ENCODE measurements at places on chromosomes 2 and 18.

- no peak for DNase-seq
Observed at GRCh38 chr2:85110991-85111560, 22.1 kb upstream of the TCF7L1 start.

DNA sequence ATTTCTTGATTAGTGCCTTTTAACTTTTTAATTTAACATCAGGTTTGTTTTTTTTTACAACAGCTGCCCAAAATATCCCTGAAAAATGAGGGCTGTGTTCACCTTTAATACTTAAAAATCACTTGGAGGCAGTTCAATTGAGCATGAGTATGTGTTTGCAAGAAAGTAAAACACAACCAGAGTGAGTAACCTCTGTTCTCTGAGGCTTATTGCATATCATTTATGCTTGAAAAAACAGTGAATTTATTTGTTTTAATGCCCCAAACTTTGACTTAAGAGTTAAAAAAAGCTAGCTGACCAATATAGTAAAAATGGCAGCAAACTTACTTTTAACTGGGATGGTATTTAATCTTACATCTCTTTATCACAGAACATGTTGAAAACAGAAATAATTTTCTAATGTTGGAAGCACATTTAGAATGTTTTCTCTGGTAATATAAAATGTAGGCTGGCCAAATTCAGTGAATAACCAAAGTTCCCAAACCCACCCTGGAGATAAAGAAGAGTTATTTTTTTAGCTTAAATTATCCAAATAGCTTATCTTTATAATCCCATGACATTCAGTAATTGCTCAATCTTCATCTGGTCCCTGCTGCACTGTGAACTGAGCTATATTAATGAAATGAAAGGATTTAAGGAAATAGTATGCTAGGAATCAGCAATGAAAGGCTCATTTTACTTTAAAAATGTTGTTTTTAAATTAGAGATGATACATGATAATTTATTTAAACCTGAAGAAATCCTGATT is 24.8 kb upstream of the EFEMP1 start:
- no peak for DNase-seq

DNA sequence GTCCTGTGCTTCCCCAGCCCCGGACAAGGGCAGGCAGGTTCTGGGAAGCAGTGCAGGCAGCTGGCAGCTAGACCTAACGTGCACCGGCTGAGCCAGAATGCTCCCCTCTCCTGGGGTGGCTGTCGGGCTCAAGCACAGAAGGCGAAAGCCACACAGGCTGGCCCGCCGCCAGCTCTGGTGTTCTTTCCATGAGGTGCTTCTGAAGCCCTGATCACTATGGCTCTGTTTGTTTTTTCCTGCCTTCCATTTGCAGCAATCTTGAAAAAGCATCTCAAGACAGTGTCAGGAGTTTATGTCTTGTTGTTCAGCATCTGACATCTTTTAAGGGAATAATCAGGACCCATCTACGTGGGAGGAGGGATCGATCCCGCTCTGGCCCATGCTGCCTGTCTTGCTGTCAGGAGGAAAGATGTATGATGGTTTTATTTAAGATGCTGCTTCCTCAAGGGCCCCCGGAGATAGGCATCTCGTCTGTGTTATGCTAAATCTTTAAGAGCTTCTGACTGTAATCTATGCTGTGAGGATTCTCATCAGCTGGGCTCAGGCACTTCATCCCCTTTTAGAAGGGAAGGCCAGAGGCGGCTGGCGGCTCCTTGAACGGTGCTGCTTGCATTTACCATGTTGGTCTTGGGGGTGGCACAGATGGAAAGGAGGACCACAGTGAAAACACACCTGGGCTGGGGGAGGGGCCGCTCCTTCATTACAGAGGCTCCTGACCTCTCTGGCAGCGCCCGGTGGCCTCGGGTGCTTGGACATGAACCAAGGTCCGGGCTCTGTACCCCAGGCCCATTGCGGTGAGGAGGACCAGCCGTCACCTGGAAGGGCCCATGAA is 118.5 kb upstream of the HDAC4 start:
- peak; percentile 75 for DNase-seq

DNA sequence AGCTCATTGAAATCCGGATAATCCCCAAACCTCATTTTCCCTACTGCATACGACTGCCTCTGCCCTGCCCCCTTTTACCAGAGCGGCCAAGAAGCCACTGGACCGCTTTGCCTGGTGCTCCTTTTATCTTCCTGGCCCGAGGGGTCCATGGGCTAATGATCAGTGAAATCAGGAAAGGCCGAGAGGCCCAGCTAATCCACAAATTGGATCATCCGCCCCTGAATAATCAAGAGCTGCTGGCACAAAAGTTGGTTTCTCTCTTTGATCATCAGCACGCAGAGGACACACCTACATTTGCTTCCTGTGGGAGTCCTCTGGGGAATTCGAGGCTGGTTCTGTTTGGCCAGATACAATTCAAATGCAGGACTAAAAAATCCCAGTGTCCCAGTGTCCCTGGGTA is 144.5 kb downstream of the INSIG2 start:
- no peak for DNase-seq

- DNase-seq, result no peak
Observed at GRCh38 chr2:27025861-27026851, 6.6 kb upstream of the TMEM214 start.

DNA sequence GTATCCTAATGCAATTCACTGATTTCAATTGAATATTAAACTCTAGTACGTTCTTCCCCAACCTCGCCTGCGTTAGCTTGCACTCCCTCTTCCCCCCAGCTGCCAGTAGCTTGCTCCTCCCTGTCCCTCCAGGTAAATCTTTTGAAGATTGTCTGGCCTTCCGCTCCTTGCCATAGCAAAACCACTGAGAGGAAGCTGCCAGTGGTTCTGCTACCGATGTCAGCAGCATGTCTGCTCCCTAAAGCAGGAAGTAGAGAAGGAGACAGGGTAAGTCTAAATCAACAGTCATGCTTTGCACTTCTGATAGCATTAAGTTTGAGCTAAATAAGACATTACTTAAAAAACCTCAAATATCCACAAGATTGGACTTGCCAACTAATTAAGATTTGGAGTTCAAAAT is 89.1 kb downstream of the SCN2A start:
- no peak for DNase-seq
